ENCODE measurements at places on chromosomes 7 and 10.

DNA sequence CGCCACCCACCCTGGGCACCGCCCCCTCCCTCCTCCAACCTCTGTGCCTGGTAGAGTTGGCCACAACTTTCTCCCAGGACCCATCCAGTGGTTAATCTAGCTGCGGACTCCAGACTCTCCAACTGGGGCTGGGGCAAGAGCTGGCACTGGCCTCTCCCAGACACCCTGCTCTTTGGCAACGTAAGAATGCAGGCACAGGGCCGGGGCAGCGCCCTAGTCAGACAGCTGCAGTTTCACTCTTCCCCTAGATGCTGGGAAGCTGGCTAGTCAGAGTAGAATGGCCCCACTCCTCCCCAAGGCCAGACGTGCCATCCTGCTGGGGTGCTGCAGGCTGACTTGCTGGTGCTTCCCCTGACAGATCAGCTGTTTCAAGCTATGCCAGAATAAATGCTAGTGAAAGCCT is 22.1 kb downstream of the HSPA12A start:
- no peak for DNase-seq

DNA sequence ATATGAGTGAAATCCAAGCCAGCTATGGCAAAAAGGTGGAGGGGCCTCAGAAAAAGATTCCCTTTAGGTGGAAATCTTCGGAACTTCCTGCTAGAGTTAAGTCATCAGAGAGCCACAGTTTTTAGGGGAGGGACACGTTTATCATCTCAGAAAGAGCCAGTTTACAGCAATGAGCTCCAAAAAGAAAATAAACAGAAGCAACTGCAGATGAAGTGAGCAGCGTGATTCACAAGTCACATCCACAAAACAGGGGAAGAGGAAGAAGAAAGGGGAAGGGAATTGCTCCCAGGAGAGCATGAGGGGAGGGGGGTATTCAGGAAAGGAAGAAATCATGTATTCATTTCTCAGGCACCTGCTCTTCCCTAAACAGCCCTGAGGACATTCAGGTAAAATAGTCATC is 156.2 kb upstream of the FOXK1 start:
- no peak for DNase-seq

GRCh38 chr7:120441850-120442249 is 168.9 kb downstream of the KCND2 start:
- no peak for DNase-seq

DNA sequence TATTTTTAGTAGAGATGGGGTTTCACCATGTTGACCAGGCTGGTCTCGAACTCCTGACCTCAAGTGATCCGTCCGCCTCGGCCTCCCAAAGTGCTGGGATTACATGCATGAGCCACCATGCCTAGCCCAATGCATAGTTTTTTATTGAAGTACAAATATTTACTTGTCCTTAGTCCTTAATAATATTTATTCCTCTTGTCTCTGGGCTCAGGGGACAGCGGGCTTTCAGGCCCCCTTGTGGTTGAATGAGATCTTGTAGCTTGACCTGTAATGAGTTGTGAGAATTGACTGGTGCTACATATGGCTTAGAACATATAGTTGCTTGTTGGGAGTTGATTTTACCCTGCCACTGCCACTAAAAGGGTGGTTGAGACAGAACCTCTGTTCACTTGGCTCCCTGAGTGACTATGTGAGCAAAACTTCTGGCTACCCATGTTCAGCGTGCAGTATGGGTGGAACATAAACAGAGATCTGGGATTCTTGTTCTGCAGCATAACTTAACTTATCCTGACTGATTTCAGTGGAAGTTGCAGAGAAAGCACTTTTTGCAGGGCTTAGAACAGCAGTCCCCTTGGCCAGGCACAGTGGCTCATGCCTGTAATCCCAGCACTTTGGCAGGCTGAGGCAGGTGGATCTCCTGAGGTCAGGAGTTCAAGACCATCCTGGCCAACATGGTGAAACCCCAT is 14.9 kb downstream of the CCL26 start:
- no peak for DNase-seq

DNA sequence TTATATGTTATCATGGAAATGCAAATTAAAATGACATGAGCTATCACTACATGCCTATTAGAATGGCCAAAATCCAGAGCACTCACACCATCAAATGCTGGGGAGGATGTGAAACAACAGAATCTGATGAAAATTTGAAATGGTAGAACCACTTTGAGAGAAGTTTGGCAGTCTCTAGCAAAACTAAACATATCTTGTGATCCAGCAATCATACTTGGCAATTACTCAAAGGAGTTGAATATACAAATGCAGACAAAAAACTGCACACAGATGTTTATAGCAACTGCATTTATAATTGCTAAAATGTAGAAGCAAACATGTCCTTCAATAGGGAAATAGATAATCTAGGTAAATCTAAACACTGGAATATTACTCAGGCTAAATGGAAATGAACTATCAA is 1164.9 kb downstream of the DNAJB9 start:
- no peak for DNase-seq

DNA sequence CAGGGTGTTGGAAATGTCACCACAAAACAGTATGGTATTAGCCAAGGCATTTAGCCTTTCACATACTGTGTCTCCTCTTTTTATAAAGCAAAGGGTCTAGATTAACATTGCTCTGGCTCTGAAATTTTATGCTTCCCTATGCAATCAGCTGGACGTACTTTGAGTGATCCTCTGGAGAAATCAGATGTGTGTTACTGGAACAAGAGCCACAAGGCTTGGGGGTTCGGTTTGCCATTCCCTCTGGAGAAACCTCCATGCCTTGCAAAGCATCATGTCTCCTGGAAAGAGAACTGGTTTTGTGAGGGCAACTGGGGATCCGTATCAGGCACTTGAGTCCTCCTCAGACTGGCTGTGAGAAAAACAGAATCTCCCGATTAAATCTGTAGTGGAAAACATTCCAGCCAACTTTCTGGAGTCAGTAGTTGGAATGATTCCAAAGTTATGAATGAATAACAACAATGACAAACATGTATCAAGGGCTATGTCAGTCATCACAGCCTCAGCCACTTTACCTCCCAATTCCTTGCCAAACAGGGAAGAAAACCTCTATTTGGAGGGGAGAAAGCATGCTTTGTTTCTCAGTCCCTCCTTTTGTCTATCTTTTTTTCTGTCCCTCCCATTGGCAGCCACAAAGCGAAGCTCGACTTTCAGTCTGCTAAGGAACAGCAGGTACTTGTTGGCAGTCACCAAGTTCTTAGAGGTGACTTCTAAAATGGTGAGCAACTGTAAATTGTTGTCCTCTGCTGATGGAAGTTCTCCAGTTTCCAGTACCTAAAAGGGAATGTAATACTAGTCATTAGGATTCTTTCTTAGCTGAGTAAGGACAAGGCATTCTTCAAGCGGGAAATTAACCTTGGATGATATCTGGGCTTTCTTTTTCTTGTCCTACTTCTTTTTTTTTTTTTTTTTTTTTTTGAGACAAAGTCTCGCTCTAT is 864.8 kb upstream of the AUTS2 start:
- DNase-seq, result no peak

GRCh38 chr10:92240289-92241157 is 50.4 kb downstream of the CPEB3 start:
- peak; percentile 78 for DNase-seq

DNA sequence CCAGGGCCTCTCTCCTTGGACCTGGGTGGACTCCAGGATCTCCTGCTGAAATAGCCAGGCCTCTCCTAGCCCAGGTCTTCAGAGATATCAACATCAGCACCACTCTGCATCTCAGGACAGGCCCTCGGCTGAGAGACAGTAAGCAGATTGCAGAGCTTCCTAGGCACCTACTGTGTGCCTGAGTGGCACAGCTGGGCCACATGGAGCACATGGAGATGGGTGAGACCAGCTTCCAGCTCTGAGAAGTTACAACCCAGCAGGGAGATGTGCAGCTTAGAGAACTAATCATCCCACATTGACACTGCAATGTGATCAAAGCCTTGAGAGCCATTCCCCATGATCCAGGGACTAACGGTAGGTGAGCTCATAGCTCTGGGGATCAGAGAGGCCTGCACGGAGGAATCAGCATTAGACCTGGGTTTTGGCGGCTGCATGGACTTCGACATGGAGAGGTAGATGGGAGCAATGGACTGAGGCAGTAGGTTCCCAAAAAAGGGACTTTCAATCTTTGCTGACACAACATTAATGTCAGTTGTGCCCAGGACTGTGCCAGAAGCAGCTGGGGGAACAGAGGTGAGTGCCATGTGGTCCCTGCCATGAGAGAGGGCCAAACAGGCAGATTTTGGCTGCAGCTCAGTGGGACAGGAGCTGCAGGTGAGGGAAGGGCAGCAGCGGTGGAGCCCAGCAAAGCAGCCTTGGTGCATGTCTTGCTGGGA is 76.0 kb upstream of the LEP start:
- DNase-seq, result no peak

DNA sequence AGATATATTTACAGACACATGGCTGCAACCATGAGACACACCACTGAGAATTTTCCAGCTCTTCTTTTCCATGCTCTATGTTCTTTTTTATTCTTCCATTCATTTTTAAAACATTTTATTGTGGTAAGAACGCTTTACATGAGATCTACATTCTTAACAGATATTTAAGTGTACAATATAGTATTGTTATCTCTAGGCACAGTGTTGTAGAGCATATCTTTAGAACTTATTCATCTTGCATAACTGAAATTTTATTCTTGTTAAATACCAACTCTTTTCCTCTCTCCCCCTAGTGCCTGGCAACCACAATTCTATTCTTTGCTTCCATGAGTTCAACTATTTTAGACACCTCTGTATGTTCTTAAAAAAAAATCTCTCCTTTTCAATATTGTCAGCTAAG is 67.1 kb upstream of the HABP2 start:
- DNase-seq, result no peak

DNA sequence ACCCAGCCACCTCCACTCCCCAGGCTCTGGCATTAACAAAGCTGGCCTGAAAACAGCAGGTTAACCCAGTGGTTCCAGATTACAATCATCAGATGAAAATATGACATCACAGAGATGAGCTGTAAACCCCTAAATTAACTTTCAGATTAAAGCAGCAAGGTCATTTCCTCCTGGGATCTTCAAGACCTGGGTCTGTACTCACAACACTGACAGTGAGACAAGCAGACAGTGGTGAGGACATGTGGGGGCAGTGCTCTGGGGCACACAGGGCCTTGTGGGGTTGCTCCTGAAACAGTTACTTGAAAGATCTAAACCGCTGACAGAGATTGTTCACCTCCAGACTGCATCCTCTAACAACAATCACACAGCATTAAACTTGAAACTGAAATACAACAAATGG is 134.1 kb downstream of the ZNF438 start:
- no peak for DNase-seq

DNA sequence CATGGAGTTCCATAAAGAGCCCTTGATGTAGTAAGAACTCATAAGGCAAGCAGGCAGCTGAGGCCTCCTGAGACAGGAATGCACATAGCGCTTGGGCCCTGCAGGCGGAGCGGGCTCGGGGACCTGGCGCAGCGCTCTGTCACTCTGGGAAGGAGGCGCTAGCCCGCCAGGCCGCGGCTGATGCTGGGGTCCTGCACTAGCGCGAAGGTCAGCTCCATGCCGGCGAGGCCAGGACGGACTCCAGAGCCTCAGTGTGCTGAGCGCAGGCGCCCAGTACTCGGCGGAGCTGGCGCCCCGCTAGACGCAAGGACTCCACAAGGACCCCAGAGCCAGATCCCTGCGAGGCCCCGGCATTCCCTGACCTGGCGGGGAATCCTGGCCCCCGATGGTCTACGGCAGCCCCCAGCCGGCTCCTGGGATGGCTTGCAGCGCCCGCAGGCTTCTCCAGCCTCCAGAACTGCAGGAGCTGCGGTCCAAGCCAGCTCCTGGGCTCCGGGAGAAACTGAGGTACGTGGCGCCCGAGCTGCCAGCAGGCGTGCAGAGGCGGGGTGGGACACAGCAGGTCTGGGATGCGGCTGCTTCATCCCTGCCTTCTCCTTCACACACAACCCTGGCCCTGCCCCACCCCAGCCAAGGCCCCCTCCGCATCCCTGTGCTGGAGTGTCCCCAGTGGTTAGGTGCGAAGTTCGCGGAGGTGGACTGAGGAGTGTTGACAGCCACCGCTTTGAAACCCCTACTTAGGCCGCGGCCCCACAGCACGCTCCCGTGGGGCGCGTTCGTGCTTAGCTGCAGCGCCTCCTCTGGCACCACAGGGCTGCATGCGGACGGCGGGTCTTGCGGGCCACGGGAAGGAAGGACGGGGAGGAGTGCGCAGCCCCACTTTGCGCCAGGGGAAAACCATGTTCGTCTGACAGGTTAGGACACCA is 761.5 kb upstream of the POM121L12 start:
- DNase-seq, result no peak

DNA sequence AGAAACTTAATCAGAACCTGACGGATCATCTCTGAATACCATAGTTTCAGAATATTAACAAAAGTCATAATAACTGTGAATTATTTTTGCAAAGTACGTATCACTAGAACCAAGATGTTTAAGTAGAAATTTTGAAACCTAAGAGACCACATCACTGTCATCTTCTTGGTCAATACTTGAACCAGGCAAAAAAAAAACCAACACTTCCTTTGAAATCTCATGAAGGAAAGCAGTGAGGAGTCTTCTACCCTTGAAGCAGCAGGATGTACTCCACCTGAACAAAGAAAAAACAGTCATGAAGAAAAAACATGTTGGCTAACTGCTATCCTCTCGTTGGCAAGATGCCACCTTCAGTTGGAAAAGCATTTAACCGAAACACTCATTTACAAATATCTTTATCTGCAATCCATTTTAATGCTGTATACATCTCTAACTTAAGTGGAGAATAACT is 82.4 kb downstream of the SRPK2 start:
- DNase-seq, result no peak

DNA sequence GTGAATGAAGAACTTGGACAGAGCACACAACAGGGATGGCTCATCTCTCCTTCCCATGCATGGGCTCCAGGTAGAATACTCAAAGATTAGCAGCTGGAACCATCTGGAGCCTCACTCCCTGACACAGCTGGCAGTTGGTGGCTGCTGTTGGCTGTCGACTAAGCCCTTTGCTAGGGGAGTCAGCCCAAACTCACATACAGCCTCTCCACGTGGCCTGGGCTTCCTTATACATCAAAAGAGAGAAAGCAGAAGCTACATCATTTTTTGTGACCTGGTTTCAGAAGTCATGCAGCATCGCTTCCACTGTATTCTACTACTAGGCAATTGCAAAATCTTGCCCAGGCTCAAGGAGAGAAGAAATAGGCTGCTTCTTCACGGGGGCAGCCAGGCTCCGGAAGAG is 24.4 kb downstream of the ASNS start:
- DNase-seq, result no peak

GRCh38 chr10:79406683-79407422 is 38.6 kb downstream of the ZCCHC24 start:
- no peak for DNase-seq

- no peak for DNase-seq
These were observed 296.3 kb upstream of the ZMIZ1 start for GRCh38 chr10:78772486-78772885.

- no peak for DNase-seq
These were observed 30.8 kb upstream of the NME8 start for GRCh38 chr7:37817591-37817960.

GRCh38 chr7:101179117-101179516 is 976 bp downstream of the NAT16 start:
- DNase-seq, result no peak

Data from mucosa of gallbladder (tissue), 1 donor.